Mammary epithelial cell (primary cell): ENCODE measurements at places on chromosomes 5 and 9. TPM values are rescaled to one million over a fixed set of nuclear protein-coding genes. Genes with fewer than 3 reads are reported as not detected.

Gene FYB1
- total RNA-seq, result 2.0 TPM

Gene TRAF1
- 1.0 TPM for total RNA-seq

Gene MTAP
- 51.5 TPM for total RNA-seq

Gene NME5
- 1.2 and 1.6 TPM in 2 replicates for total RNA-seq

Gene ARID3C
- total RNA-seq, result not detected in 2 replicates

Gene AGXT2
- not detected for total RNA-seq

Gene FOXD4
- 0.67 TPM in 1 of 2 replicates, not detected in the other for total RNA-seq

Gene GOLM1
- total RNA-seq, result 17.7 TPM

Gene MARVELD2
- 52.0 TPM for total RNA-seq

Gene SCGB3A2
- total RNA-seq, result not detected in 2 replicates

Gene DIPK1B
- 0.50 TPM for total RNA-seq

Gene FCN2
- not detected for total RNA-seq

Gene AMBP
- not detected in 2 replicates for total RNA-seq

Gene GNPDA1
- total RNA-seq, result 77.2 TPM

Gene S1PR3
- total RNA-seq, result 1.2 and 6.0 TPM in 2 replicates

Gene FBXW11
- total RNA-seq, result 39.2 and 54.5 TPM in 2 replicates

Gene NEURL1B
- total RNA-seq, result 0.50 TPM

Gene UGT3A1
- total RNA-seq, result not detected

Gene TRIM36
- total RNA-seq, result 6.1 and 8.1 TPM in 2 replicates

Gene CDKN2B
- 50.0 TPM for total RNA-seq

Gene WNT8A
- total RNA-seq, result not detected in 2 replicates

Gene CD274
- 30.6 and 45.5 TPM in 2 replicates for total RNA-seq

Gene FRMPD1
- total RNA-seq, result 0.17 TPM

Gene ANKRD34B
- not detected in 2 replicates for total RNA-seq

Gene ZCCHC9
- 28.1 and 41.3 TPM in 2 replicates for total RNA-seq

Gene EDIL3
- total RNA-seq, result 0.33 and 0.37 TPM in 2 replicates

Gene KCNV2
- total RNA-seq, result not detected

Gene NSA2
- 52.9 and 66.6 TPM in 2 replicates for total RNA-seq

Gene ERGIC1
- 95.9 and 98.6 TPM in 2 replicates for total RNA-seq

Gene CRB2
- 0.17 TPM for total RNA-seq

Gene ANKRD18B
- 3.0 TPM for total RNA-seq

Gene TMEM174
- not detected in 2 replicates for total RNA-seq

Gene SLC46A2
- not detected in 2 replicates for total RNA-seq

Gene EIF4E1B
- not detected in 2 replicates for total RNA-seq

Gene TLR4
- total RNA-seq, result 4.2 and 7.2 TPM in 2 replicates

Gene SLC34A3
- not detected in 2 replicates for total RNA-seq

Gene FCN1
- total RNA-seq, result not detected

Gene RNF224
- total RNA-seq, result not detected

Gene LHX2
- total RNA-seq, result not detected

Gene CTXN3
- total RNA-seq, result not detected

Gene BNC2
- total RNA-seq, result 0.09 TPM in 1 of 2 replicates, not detected in the other

Gene GABRG2
- under 0.01 TPM for total RNA-seq

Gene SLC12A7
- total RNA-seq, result 10.5 and 13.5 TPM in 2 replicates

Gene ACTBL2
- total RNA-seq, result 0.50 TPM

Gene HCN1
- not detected in 2 replicates for total RNA-seq

Gene SLC6A7
- total RNA-seq, result not detected

Gene ERAP2
- 14.3 TPM for total RNA-seq

Gene AJM1
- 1.2 TPM for total RNA-seq

Gene RNF183
- total RNA-seq, result not detected in 2 replicates

Gene FUT7
- not detected in 2 replicates for total RNA-seq

Gene PCDHB8
- 0.17 TPM for total RNA-seq
